Lung microvascular endothelial cell (primary cell): ENCODE measurements at places on chromosomes 2 and 18. TPM values are rescaled to one million over a fixed set of nuclear protein-coding genes. Genes with fewer than 3 reads are reported as not detected.

Gene CROCC2
- total RNA-seq, result not detected in 2 replicates

Gene TSPYL6
- not detected in 2 replicates for total RNA-seq

- DNase-seq, result no peak
These were observed 399.4 kb upstream of the HS6ST1 start for GRCh38 chr2:128717758-128718710.

- no peak for DNase-seq
These were observed 29.3 kb upstream of the SOS1 start for GRCh38 chr2:39150102-39150562.

GRCh38 chr18:61922435-61922834, 29.6 kb upstream of the RNF152 start:
- DNase-seq, result no peak

DNA sequence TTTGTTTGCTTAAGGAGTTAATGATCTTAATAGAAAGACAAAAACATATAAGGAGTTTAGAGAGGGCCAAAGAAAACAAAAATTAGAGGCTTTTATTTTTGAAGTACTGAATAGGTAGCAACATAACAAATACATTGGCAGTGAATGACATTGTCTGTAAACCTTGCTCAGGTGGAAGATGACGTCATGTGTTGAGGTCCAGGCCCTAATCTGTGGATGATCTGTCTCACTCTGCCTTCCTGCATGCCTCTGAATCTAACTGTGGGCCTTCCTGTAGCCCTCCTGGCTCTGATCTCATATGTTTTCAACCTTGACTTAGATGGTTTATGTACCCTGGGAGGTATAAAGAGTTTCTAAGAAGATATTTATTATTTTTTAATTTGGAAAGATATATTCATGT, 58.1 kb upstream of the DYNAP start:
- no peak for DNase-seq

- DNase-seq, result no peak
These were observed 1502.4 kb upstream of the PIK3C3 start for GRCh38 chr18:40452599-40452998.

- no peak for DNase-seq
These were observed 29.4 kb downstream of the PSTPIP2 start for GRCh38 chr18:46042571-46043123.

GRCh38 chr2:210540900-210541289, 15.5 kb upstream of the CPS1 start:
- DNase-seq, result no peak

- DNase-seq, result no peak
These were observed 964 bp upstream of the ST3GAL5 start for GRCh38 chr2:85889627-85890281.

DNA sequence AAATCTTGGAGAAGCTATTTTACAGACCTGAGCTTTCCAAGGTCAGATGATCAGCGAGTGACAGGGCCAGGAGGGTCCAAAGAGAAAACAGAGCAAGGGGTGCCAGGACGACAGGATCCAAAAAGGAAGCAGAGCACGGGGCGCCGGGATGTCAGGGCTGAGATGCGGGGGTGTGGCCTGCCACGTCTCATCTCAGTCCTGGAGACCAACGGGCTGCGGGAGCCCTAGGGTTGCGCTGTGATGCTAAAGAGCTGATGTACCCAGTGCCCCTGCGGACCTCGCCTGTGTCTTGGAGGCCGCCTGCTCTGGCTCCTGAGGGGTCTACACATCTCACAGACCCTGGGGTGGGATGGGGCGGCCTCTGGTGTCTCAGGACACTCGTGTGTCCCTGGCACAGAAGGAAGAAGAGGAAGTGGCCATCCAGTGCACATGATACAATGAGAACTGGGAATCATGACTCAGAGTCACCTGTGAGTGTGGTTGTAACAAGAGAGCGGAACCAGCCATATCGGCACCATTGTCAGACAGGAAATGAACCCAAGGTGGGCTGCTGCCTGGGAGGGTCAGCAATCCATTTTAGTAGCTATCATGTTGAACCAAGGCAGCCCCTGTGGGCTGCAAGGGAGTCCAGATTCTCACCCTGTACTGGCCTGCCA, 97.8 kb downstream of the MYT1L start:
- no peak for DNase-seq
